ENCODE measurements at places on chromosomes 12 and 14.

- no peak for DNase-seq
These were observed 812.4 kb downstream of the NRXN3 start for GRCh38 chr14:78982551-78982950.

GRCh38 chr12:43325786-43326185 lies 226.2 kb downstream of the ADAMTS20 start:
- DNase-seq = no peak

DNA sequence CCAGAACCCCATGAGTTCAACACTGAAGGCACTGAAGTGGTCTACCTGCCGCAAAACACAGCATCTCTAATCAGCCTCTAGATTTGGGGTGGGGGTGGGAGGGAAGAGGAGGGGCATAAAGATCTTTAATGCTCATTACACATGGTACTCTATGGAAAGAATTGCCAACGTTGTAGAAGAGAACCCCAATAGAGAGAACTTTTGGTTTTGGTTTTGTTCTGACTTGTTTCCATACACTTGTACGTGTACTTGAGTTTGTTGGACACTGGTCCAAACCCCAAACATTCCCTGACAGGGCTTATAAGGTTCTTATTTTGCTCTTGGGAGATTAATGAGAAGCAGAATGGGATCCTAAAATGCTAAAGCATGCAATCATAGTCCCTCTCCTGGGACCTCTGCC lies 31.0 kb downstream of the GNPTAB start:
- DNase-seq = no peak

- DNase-seq = no peak
These were observed 46.6 kb downstream of the RDH12 start for GRCh38 chr14:67748312-67748711.

GRCh38 chr14:67908052-67908754 lies 88.6 kb downstream of the RAD51B start:
- DNase-seq = no peak
